ENCODE measurements at places on chromosomes 3 and 15.

DNA sequence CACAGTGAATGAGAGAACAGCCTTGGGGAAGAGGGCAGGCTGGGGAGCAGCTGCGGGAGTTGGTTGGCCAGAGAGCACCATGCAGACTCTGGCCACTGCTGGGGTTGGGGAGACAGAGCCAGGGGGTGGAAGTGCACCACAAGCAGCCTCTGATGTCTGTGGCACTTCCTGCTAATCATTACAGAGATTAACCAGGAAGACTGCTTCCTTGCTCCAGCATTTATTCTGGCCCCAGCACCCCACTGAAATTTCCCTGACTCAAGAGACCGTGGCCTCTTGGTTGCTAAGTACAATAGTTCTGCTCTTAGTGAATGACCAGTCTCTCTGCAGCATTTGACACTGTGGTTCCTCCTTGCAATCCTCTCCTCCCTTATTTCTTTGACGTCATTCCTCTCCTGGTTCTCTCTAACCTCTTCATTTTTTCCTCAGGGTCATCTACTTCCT, 266.2 kb upstream of the ROPN1 start:
- DNase-seq, result no peak

- no peak for DNase-seq
Measured at GRCh38 chr15:76829939-76830338, 75.2 kb downstream of the SCAPER start.

DNA sequence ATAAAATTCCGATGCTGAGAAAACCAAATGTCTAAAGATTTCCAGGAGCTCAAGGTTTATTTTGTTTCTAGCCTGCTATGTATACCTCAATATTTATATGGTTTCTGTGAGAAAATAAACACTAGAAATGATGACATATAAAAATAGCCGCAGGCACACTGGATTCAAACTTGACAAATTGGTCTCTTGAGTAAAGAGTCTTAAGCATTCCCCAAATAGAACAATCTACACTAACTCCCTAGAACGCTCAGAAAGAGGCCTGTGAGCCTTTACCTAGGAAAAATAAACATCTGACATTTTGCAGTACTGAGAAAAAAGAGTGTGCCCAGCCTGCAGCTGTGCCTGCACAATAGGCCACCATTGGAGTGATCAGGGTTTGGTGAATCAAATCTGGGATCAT, 75.2 kb downstream of the NEK10 start:
- no peak for DNase-seq

DNA sequence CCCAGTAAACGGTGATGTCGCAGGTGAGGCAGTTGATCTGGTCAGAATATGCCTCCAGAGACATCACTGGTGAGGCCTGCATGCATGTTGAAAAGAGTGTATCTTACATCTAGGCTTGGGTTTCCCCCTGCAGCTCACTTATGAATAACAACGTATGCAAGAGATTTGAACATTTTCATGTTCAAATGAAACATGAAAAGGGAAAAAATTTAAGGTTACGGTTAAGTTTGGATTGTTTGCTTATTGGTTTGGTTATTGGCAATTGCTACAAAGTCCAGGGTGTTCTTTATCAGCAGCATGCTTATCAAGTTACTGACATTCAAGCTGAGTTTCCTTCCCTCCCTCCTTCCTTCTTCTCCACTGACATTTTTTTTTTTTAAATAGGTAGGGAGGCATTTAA, 123.2 kb downstream of the IGF1R start:
- DNase-seq, result no peak

DNA sequence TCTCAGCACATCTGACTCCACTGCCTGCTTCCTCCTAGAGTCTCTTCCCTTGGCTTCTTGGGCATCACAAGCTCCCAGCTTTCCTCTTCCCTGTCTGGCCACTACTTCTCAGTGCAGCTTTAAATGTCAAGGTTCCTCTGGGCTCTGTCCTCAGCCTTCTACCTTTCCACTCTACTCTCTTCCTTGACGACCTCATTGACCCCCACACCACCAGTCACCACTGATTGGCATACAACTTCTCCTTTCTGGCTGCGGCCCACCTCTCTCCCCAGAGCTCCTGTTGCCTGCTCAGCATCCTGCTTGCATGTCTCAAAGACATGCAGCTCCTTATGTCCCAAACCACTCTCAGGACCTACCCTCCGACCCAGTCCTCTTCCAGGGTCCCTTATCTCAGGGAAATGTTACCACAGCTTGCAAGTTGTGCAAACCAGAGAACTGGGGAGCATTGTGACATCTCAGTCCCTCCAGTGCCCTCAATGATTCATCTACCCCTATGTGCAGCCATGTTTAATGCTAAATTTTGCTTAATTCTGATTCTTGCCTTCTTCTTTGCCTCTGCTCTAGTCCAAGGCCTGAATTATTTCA, 49.9 kb downstream of the TRPM1 start:
- DNase-seq, result no peak

DNA sequence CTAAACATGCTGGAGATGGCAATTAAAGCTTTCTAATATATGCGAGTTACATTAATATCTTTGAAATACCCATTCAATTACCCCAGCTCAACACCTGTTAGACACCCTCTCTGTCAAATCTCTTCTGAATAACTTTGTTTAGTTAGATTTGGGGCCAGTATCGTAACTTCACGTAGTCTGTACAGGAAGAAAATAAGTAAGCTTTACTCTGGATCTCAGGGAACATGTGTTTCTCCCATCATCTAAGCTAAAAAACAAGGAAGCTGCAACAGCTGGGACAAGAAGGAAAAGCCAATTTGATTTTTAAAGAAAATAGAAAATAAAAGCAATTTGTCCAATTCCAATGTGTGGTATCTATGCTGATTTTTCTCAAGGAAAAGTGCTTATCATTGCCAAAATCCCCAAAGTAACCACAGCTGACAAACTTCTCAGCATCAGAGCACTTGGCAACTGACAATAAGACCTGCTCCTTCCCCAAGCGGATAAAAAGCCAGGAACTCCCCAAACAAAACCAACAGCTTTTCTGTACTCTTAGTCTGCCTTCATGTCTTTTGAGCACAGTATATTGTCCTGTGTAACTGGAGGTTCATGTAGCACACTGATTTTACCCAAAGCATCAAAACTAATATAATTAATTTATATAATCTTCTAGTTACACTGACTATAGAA, 279.1 kb downstream of the ZBTB20 start:
- no peak for DNase-seq

DNA sequence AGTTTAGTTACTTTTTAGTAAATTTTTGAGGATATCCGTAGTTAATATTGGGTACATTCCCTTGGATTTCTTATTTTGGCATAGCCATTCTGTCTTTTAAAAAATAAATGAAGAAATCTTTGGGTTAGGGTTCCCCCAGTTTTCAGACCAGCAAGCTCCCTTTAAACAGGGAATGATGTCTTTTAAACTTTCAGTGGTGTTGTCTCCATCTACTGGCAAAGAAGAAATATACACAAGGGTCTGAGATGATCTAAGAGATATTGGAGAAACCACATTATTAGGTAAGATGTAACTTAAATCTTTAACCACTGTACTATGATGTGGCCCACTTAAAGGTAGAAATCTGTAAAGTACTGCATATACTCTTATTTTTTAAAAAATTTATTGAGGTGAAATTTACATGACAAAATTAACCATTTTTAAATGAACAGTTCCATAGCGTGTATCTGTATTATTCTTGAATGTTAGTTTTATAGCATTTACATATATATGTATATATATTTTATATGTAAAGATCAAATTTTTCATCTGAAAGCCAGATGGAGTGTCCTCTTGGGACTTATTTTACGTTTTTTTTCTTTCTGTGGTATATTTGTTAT, 35.1 kb upstream of the EIF3J start:
- DNase-seq, result no peak

DNA sequence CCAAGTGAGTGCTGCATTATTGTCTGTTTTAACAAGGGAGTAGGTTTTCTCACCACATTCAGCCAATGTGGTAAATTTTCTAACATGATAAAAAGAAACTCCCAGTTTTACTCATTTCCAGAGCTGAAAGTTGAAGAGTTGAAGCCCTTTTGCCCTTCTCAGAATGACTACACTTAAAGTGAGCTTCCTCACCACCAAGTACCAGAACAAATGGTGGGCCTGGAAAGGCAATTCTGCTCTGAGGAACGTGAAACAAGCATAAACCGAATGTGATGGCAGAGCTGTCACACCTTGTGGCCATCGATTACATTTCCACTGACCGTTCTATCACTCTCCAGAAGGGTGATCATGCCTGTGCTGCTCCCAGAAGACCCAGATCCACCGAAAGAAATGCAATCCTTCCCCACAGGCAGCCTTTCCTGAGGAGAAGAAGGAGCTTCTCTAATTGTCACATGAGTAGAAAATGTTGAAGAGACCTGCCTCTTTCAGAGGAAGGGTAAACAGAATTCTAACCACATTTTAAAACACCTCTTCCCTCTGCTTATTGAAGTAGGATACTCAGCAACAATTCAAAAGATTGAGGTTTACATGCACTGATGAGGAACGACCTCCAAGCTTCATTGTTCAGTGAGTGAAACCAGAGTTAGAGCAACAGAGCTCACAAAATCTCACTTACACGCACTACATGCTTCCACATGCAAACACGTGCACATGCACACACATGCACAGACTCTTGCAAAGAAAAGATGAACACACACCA, 21.4 kb upstream of the CCR9 start:
- DNase-seq, result no peak

- no peak for DNase-seq
Measured at GRCh38 chr3:25747033-25747432, 36.2 kb downstream of the NGLY1 start.

GRCh38 chr3:154224866-154225265, 99.4 kb downstream of the DHX36 start:
- no peak for DNase-seq

- DNase-seq, result no peak
Measured at GRCh38 chr15:33089878-33090757, 104.4 kb downstream of the FMN1 start.

GRCh38 chr3:157700405-157700804, 197.2 kb upstream of the VEPH1 start:
- no peak for DNase-seq

- no peak for DNase-seq
Measured at GRCh38 chr15:87706001-87706400, 550.5 kb downstream of the NTRK3 start.

- DNase-seq, result no peak
Measured at GRCh38 chr3:150249779-150250470, 158.2 kb upstream of the TSC22D2 start.

GRCh38 chr3:51538115-51538458, 432 bp upstream of the RAD54L2 start:
- no peak for DNase-seq

- DNase-seq, result peak; percentile 21
Measured at GRCh38 chr3:8443829-8444791, 57.5 kb upstream of the LMCD1 start.

- DNase-seq, result no peak
Measured at GRCh38 chr3:25911525-25912295, 121.8 kb downstream of the OXSM start.

- DNase-seq, result no peak
Measured at GRCh38 chr15:85401108-85401774, 20.8 kb downstream of the AKAP13 start.

- no peak for DNase-seq
Measured at GRCh38 chr3:172659246-172660002, 51.4 kb downstream of the NCEH1 start.

DNA sequence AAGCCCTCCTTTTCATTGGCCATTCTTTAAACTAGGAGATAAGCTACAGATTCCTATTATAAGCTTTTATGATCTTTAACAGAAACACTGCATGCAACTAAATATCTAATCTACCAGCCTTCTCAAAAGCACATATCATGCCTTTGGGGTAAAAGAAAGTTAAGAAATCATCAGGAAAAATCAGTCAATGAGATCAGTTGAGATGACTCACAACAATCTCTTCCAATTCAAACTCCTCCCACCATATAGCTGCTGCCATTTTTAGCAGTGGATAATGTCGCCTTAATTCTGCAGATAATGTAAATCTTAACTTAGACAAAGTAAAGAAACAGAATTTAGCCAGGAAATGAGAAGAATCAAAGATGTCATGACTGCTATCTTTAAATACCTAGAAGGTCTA, 135.2 kb upstream of the BCL6 start:
- DNase-seq, result no peak

DNA sequence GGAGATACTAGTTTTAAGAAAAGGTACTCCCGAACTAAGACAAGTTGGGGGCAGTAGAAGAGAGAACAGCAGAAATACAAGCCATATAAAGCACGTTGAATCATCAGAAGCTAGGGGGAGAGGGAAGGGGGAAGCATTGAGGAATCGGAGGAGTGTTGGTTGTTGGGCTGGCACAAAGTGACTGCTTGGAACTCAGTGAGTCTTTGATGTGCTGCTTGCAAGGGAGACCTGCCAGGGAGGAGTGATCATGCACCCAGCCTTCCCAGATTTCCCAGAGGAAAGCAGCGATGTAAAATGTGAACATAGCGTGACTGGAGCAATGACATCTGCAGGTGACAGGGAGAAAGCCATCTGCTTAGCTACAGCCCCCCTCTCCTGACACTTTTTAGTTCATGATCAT, 192.4 kb upstream of the IL12A start:
- DNase-seq, result no peak

GRCh38 chr3:2446146-2446545, 347.5 kb downstream of the CNTN4 start:
- DNase-seq, result no peak

- DNase-seq, result no peak
Measured at GRCh38 chr3:34107669-34108068, 309.2 kb downstream of the PDCD6IP start.

- no peak for DNase-seq
Measured at GRCh38 chr3:186038360-186038759, 70.5 kb downstream of the ETV5 start.

DNA sequence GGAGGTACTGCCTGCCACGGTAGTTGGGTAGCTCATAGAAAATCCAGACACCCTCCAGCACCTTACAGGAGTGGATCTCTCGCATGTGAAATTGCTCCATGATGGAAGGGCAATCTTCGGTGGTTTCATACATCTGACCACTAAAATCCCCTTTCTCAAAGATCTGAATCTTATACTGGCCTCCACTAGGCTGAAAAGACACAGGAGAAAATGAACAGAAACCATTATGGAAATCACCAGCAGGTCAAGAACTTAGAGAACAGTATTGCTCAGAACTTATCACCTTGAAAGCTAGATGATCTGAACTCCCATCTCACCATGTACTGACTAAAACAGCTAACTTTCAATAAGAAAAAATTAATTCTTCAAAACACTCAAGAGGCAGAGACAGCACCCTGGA, 5.4 kb downstream of the CRYGS start:
- DNase-seq, result no peak

- no peak for DNase-seq
Measured at GRCh38 chr3:31439890-31440750, 92.6 kb upstream of the STT3B start.

GRCh38 chr3:51642462-51642861, 28.6 kb upstream of the TEX264 start:
- DNase-seq, result no peak

GRCh38 chr3:105691633-105692032, 177.2 kb downstream of the CBLB start:
- no peak for DNase-seq

- DNase-seq, result no peak
Measured at GRCh38 chr3:138845181-138845601, 10.5 kb upstream of the PIK3CB start.

- DNase-seq, result no peak
Measured at GRCh38 chr3:105414841-105415240, 48.1 kb downstream of the ALCAM start.
